Activated naive CD4-positive, alpha-beta T cell treated with anti-CD3 and anti-CD28 coated beads, Interleukin-2, amount 50 U/mL, for 72 hours (primary cell): ENCODE measurements at places on chromosomes 13 and 19. TPM values are rescaled to one million over a fixed set of nuclear protein-coding genes. Genes with fewer than 3 reads are reported as not detected.

DNA sequence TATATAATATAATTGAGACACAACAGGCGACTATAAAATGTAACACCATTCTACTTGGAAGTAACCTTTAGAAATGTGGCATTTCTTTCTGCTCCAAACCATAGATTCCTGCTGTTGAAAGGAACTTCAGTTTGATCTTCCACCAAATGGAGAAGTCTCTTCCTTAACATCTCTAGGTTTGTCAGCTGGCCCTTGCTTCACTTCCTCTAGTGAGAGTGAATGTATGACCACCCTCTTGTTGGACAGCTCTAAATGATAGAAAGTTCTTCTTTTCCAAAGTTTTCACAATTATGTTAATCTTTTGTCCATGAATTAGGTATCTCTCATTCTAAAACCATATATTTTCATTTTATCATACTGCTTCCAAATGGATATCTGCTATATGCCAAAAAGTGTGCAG lies 13.8 kb upstream of the COG6 start:
- no peak for DNase-seq

The TEX29 gene
- total RNA-seq: 2.0 TPM

- no peak for DNase-seq
Observed at GRCh38 chr19:53942001-53942786, 20.5 kb upstream of the CACNG8 start.

The MYBPC2 gene
- 1.9 TPM for total RNA-seq

- DNase-seq: no peak
Observed at GRCh38 chr19:18993115-18993514, 40.2 kb downstream of the SUGP2 start.

GRCh38 chr19:55882626-55883025 lies 46.3 kb downstream of the NLRP4 start:
- DNase-seq: no peak

The SHC2 gene
- total RNA-seq: not detected

The TMPRSS9 gene
- not detected for total RNA-seq

DNA sequence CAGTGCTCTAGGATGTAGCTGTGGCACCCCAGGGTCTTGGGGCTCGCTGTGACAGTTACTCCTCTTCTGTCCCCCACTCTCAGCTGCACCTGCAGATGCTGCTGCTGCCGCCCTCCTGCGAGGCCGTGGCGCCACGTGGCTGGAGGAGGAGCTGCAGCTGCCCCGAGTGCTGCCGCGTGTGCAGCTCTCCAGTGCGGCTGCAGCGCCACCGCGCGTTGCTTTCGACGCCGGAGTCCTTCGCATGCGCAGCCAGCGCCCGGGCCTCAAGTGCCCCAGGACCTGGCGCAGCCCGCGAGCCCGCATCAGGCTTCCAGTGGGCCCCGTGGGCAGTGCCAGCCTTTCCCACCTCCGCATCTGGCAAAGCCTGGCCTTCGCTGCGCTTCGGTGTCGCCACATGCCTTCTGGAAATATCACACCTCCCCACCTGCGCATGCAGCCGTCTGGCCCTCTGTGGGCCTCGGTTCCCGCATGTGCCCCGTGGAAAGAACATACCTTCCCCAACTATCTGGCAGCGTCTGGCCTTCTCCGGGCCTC lies 692 bp upstream of the ZNF580 start:
- DNase-seq: no peak

The STOML3 gene
- total RNA-seq: not detected
